ENCODE measurements at places on chromosomes 5 and 9.

GRCh38 chr5:10689391-10690081 is 71.5 kb downstream of the DAP start:
- DNase-seq: no peak

DNA sequence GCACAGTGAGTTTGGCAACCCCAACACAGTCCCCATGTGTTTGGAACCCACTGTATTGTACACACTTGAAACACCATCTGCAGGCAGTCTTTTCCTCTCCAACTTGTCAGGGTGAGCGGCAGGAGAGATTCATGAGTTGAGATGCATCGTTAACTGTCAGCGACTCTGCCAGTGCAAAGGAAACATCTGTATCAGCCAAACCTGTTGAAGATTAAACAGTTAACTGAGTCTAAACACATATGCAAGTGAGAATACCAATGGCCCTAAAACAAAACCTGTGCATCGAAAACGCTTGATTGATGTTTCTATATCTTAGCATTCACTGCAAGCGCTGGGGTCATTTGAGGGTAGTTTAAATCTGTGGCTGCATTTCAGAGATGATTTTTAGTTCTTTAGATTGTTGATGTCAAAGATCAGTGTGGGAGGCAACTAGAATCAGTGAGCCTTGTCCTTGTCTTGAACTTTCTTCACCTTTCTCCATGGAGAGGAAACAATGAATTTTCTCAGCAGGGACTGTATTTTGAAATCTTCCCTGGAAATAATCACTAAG is 41.3 kb upstream of the PAM start:
- no peak for DNase-seq

GRCh38 chr5:170105642-170106611 is at the start of gene FOXI1:
Gene FOXI1 (plus strand): TSS chr5:170105897. CDS start chr5:170105958, 61 bp downstream.
- no peak for DNase-seq

DNA sequence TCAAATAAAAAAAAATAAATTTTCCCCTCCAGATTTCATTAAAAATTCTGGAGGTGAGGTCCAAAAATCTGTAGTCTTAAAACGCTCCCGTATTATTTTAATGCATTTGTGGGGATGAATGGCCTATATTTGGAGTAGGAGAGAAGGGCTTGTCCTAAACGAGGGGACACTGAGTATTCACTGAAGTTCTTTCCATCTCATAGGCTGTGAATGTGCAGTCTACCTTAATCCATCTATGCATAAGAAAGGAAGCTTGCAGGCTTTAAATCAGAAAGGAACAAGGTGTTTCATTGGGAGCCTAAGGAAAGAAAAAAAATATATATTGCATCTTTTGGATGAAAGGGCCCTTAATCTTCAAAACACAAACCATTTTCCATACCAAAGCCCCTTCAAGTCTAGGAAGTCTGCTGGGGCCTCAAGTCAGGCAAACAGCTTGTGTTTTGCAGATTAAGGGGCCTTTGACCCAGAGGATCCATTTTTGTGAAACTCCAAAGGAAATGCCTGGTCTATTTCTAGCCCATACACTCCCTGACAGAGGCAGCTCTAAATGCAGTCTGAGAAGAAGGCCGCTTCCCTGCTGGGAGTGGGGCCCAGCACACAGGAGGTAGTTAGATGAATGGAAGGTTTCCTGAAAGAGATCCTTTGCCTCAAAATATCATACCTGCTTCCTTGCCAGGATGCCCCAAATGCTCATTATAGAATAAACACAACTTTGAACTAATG is 35.6 kb downstream of the BRINP1 start:
- no peak for DNase-seq

GRCh38 chr5:177195307-177195952 is 61.9 kb downstream of the NSD1 start:
- DNase-seq: no peak

DNA sequence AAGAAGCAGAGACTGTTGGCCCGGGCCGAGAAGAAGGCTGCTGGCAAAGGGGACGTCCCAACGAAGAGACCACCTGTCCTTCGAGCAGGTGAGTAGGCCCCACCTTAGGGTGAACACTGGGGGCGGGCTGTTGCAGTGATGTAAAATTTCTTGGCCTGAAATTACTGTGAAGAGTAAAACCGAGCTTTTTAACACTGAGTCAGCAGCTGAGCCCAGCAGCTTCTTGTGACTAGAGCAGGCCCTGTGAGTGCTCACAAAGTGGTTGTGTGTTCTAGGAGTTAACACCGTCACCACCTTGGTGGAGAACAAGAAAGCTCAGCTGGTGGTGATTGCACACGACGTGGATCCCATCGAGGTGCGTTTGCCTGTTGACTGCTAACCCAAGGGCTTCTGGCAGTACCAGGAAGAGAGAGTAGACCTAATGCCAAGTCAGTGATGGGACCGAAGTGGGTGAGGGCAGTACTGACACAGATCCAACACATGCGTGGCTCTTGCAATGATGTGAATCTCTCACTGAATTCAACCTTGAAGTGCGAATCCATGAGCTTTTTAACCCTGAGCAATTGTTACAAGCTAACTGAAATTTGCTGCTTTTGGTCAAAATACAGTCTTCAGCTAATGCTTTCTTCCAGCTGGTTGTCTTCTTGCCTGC is 2.1 kb downstream of the RPL7A start:
- DNase-seq: no peak

GRCh38 chr9:94277885-94278536 is 18.9 kb downstream of the ZNF169 start:
- DNase-seq: no peak

- no peak for DNase-seq
These were observed 138.8 kb downstream of the PIK3R1 start for GRCh38 chr5:68354315-68354714.

DNA sequence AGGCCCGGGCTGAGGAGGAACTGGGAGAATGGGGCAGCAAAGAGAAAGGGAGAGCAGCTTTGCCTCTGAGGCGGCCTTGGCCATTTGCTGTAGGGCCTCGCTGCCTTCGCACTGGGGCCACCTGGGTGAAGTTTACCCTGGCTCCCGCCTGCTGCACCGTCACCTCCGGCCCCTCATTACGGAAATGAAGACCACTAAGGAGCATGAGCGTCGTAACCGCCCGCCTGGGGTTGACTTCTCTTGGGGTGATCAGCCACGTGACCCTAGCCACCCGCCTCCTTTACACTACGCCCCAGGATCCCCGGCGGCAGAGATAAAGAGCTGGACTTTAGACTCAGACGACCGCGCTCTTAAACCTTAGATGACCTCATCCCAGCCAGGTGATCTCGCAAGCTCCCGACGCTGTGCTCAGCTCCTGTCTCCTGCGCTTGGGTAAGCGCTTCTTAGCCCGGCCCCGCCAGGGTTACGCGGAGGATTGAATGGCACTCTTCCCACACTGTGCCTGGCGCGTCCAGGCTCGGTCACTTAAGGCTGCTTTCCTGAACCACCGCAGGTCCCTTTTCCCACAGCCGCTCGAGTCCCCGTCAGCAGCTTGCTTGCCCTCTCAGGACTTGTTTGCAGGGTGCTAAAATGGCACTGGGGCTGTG is 107.9 kb upstream of the LARP1 start:
- no peak for DNase-seq

DNA sequence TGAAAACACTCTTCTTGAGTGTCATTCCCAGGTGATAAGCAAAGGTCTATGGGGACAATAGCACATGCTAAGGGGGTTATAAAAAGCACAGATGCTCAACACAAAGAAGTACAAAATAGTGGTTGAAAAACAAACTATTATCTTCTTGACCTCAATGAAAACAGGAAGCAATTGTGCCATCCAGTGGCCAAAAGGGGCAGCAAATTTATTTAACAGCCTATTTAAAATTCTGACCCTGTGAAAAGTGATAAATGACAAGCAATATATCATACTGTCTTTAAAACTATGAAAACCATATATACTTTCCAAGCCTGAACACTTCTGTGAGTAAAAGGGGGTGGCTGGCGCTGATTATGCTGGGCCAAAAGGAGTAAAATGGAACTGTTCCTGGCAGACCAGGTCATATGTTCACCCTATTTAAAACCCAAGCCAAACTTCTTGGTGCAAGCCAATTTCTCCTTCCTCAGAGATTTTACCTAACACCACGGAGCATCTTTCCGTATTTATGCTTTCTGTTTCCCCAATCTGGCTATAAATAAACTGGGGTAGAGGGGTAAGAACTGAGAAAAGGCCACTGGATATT is 29.7 kb downstream of the TEX10 start:
- DNase-seq: peak; percentile 45

GRCh38 chr9:133584559-133585476 is 24.4 kb downstream of the FAM163B start:
- DNase-seq: peak; percentile 93

- DNase-seq: no peak
These were observed 295.5 kb upstream of the SMC2 start for GRCh38 chr9:103798620-103799019.

DNA sequence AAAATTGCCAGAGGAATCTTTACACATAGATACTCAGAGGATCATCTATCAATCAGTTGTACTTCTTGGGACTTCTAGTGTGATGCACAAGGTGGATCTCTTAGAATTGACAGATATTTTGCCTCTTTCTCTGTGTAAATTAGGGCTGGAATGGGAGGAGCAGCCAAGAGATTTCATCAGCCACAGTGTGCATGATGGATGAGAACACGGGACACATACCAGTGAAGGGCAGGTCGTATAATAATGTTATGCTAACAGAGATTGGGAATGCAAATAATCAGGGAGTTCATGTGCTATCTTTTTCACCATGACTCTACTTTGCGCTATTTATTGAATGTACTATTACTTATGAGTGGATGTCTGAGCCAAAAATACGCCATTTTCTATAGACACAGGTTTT is 43.3 kb upstream of the ISOC1 start:
- DNase-seq: no peak

DNA sequence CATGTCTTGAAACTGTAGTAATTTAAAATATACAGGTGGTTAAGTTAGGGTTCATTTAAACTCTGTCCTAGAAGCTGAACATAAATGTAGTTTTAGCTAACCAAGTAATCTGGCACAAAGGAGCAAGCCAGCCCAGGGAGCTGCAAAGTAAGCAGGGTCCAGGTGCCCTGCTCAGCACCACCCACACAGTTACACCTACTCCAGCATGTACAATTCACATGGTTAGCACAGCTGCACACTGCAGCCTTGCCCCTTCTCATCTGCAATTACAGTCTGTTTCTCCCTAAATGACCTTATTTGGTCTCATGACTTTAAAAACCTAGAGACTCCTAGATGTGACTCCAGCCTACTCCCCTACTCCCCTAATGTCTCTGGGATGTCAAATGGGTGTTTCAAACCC is 128.4 kb downstream of the EPB41L4A start:
- no peak for DNase-seq

- no peak for DNase-seq
These were observed 119.0 kb downstream of the NR3C1 start for GRCh38 chr5:143284521-143284920.

DNA sequence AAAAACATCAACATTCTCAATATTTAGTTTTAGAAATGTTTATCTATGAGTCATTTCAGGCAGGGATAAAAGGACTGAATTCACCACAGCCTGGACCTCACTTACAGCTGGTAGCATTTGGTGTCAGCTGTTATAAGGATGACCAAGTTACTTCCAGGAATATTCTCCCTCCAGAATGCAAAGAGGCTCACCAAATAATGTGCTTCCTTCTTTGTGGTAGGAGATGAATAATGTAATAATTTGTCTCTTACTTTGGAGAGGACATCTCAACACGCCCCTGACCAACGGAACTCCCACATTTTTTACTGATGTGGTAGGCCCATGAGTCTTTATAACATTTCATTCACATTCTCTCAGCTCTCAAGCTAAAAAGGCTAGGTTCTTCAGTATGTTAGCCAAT is 825.9 kb upstream of the GRAMD2B start:
- DNase-seq: no peak

- no peak for DNase-seq
These were observed 304.5 kb downstream of the CWC27 start for GRCh38 chr5:65073250-65073661.

- DNase-seq: no peak
These were observed 17.0 kb upstream of the SH3TC2 start for GRCh38 chr5:149079883-149080282.

- DNase-seq: no peak
These were observed 117.6 kb downstream of the CARTPT start for GRCh38 chr5:71836559-71837112.

- no peak for DNase-seq
These were observed 26.7 kb upstream of the SVEP1 start for GRCh38 chr9:110606179-110606790.

- no peak for DNase-seq
These were observed 5.5 kb upstream of the NINJ1 start for GRCh38 chr9:93139365-93140182.

GRCh38 chr9:3912817-3913216 is 387.0 kb upstream of the RFX3 start:
- no peak for DNase-seq

DNA sequence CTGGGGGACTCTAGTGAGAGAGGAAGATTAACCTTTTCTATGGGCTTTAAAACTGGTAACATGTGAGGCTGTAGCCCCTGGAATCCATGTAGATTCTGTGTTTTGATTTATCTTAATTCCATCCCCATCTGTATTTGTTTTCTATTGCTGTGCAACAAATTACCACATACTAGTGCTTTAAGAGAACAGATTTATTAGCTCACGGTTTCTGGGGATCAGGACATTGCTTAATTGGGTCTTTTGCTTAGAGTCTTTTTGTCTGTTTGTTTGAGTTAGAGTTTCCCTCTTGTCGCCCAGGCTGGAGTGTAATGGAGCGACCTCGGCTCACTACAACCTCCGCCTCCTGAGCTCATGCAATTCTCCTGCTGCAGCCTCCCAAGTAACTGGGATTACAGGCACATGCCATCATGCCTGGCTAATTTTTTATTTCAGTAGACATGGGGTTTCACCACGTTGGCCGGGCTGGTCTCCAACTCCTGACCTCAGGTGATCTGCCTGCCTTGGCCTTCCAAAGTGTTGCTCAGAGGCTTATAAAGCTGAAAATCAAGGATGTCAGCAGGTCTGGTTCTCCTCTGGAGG is 29.9 kb upstream of the GNA14 start:
- no peak for DNase-seq

- DNase-seq: no peak
These were observed 1.9 kb downstream of the CD14 start for GRCh38 chr5:140631036-140631417.

DNA sequence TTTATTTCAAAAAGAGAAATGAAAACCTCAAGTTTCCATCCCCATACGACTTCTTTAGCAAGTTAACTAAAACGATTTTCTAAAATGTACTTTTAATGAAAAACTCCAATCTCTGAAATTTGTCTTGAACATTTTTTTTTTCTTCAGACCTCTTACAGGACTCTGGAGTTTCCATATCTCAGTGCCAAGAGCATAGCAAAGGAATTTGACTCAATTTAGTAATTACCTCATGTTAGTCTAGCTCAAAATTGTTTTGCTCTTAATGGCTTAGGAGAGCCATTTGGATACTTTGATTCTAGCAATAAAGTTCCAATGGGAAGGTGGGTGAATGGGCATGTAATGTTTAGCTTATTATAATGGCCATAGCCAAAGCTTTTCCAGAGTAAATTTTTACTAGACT is 26.0 kb upstream of the SPATA31D4 start:
- DNase-seq: no peak

GRCh38 chr9:98374385-98375051 is 119.1 kb upstream of the TBC1D2 start:
- no peak for DNase-seq

GRCh38 chr5:91635950-91636734 is 253.0 kb upstream of the ARRDC3 start:
- DNase-seq: no peak

GRCh38 chr5:133977161-133977787 is 8.8 kb upstream of the C5orf15 start:
- peak; percentile 64 for DNase-seq
